ENCODE measurements at places on chromosomes 5 and 9.

DNA sequence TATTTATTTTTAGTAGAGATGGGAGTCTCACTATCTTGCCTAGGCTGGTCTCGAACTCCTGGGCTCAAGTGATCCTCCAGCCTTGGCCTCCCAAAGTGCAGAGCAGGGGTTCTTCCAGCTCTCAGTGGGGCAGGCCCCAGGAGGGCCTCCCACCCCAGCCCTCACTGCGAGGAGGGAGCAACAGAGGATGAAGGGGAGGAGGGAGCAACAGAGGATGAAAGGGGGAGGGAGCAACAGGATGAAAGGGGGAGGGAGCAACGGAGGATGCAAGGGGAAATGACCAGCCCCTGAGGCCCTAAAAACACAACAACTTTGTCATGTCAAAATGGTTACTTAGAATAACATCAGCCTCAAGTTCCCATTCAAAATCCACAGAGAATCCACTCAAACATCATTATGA lies 10.0 kb downstream of the TRIM14 start:
- H3K4me3 ChIP-seq: no peak overlapping the region
- H3K4me1 ChIP-seq: peaks cover 66% of the 10 kb centered on the region
- H3K27ac ChIP-seq: peak overlapping the region; percentile 90
- H3K36me3 ChIP-seq: peaks cover 2% of the 10 kb centered on the region

- no peak within 1 kb of the TSS for H3K27ac ChIP-seq
- DNase-seq: no peak
- H3K4me3 ChIP-seq: no peak within 1 kb of the TSS
- H3K27me3 ChIP-seq: peaks cover 50% of the 10 kb centered on the region
- H3K4me1 ChIP-seq: peaks cover 15% of the 10 kb centered on the region
- no peaks in the 10 kb centered on the region for H3K36me3 ChIP-seq
Observed at GRCh38 chr5:80569961-80570786, at the start of gene ANKRD34B. Gene ANKRD34B, minus strand, starts transcription at chr5:80570280. Its CDS starts 10,261 bp downstream, at chr5:80560019.

- H3K4me1 ChIP-seq: peaks cover 19% of the 10 kb centered on the region
- no peak overlapping the region for H3K4me3 ChIP-seq
- H3K27me3 ChIP-seq: no peaks in the 10 kb centered on the region
- H3K27ac ChIP-seq: no peak overlapping the region
- no peaks in the 10 kb centered on the region for H3K36me3 ChIP-seq
Observed at GRCh38 chr9:2761424-2761823, 44.1 kb downstream of the KCNV2 start.

DNA sequence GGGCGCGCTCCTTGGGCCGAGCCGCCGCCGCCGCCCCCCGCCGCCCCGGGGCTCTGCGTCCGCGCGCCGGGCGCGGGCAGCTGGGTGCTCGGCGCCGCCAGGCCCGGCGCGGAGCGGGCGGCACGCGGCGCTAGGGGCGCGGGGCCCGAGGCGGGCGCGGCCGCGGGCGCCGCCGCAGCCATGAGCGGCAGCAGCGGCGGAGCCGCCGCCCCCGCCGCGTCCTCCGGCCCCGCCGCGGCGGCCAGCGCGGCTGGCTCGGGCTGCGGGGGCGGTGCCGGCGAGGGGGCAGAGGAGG lies 351 bp downstream of the TRIO start:
- H3K4me3 ChIP-seq: no peak overlapping the region
- DNase-seq: no peak
- H3K36me3 ChIP-seq: no peaks in the 10 kb centered on the region
- no peak overlapping the region for H3K27ac ChIP-seq
- H3K27me3 ChIP-seq: peaks cover 31% of the 10 kb centered on the region

GRCh38 chr5:82332064-82332855 lies 54.1 kb upstream of the RPS23 start:
- no peak for DNase-seq
- no peaks in the 10 kb centered on the region for H3K27me3 ChIP-seq
- H3K36me3 ChIP-seq: no peaks in the 10 kb centered on the region
- H3K27ac ChIP-seq: no peak overlapping the region

DNA sequence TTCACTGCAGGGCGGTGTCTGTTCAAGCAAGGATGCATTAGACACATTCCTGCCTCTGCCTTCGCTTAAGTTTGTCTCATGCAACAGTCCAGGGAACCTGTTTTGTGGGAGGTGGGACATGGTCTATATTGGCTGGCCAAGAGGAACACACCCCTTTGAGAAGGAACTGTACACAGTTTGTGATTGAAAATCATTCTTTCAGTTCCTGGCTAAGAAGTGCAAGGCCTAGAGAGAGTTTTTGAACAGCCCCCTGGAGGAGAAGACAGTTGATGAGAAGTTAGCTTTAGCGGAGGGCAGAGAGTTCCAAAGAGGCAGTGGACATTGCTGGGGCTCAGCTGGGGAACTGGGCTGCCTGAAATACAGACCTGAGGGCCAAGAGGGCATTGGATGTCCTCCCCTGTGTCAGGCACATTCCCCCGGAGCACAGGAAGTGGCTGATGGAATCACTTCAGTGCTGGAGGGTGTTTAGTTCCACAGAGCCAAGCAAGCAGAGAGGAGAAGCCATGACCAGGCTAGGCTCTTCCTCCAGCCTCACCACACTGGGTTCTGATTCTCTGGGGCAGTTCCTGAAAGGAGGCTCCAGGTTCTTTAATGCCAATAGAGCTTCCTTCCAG lies 66.6 kb downstream of the RGS3 start:
- no peaks in the 10 kb centered on the region for H3K36me3 ChIP-seq
- no peak for DNase-seq
- H3K4me3 ChIP-seq: no peak overlapping the region
- no peaks in the 10 kb centered on the region for H3K27me3 ChIP-seq

DNA sequence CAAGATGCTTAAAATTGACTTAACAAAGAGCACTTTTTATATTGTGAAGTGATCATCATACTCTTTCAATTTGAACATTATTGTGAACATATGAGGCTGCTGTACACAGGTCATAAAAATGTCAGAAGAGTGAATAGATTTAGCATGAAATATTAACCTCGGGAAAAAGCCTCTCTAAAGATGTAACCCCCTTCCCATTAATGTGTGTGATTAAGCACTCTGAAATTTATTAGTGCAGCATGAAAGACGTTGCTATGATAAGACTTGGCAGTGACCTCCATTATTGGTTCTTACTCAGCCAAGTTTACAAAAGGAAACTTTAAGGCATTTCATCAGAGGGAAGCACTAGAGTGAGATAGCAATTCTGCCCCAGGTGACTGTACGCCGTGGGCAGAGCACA lies 326.5 kb downstream of the NTRK2 start:
- H3K27ac ChIP-seq: no peak overlapping the region
- H3K4me1 ChIP-seq: no peaks in the 10 kb centered on the region
- H3K4me3 ChIP-seq: no peak overlapping the region
- H3K36me3 ChIP-seq: no peaks in the 10 kb centered on the region

All from T-cell (primary cell).